ENCODE measurements at places on chromosomes 1 and 21.

- DNase-seq: no peak
These were observed 22.4 kb upstream of the EXO1 start for GRCh38 chr1:241825581-241825980.

- no peak for DNase-seq
These were observed 228.4 kb upstream of the COA6 start for GRCh38 chr1:234144901-234145300.

- no peak for DNase-seq
These were observed 480.2 kb upstream of the DEPDC1 start for GRCh38 chr1:68976916-68977610.

- no peak for DNase-seq
These were observed 8.4 kb upstream of the CAMTA1 start for GRCh38 chr1:6776895-6777294.

DNA sequence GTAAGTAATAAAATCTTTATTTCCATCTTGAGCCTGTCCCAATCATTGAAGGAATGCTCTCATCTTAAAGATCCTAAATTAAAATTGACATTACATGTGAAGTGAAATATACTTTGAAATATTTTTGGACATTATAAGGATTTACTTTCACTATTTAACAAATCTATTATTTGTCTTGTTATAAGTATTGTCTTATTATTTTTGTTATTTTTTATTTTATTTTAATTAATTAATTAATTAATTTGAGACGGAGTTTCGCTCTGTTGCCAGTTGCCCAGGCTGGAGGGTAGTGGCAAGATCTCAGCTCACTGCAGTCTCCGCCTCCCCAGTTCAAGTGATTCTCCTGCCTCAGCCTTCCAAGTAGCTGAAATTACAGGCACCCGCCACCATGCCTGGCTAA, 343.2 kb downstream of the DPYD start:
- DNase-seq: no peak

All from activated CD4-positive, alpha-beta memory T cell treated with anti-CD3 and anti-CD28 coated beads for 36 hours (primary cell).